NCI-H1048 (cell line): ENCODE measurements at places on chromosomes 3 and 15.

- no peak for DNase-seq
These were observed 117.0 kb downstream of the IMPG2 start for GRCh38 chr3:101203411-101203810.

DNA sequence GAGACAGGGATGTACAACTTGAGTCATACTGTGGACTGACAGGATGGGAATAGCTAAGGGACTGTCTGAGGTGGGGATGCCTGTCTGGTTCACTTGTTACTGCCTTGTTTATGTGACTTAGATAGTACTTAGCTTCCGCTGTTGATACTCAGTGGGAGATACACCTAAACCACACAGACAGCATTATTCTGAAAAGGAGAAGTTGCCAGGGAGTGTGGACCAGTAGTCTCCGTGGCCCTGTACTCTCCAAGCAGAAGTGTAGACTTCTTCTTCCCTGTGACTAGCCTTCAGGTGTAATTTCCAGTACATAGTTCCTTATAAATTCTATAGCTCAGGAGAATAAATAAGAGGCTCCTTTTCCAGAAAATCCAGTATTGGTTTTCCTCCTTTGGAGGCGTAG lies 5.1 kb downstream of the HIGD2B start:
- no peak for DNase-seq

- no peak for DNase-seq
These were observed 246.4 kb downstream of the RBMS3 start for GRCh38 chr3:29527246-29527645.

DNA sequence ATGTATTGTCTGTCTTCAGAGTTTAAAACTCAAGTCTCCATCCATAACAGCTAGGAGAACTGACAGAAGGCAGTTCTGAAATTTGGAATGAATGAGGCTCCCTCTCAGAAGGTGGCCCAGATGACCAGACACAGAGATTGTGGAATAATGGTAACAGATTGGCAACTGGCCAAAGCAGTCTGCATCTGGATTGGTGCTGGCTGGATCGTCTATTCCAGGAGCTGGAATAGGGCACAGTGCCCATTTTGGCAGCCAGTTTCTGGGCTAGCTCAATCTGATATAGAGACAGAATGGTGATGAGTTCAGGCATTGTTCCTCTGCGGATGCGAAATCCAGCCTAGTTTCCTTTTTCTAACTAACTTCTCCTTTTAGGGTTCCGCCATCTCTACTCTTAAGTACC lies 851.7 kb downstream of the PDCD6IP start:
- DNase-seq: no peak

GRCh38 chr3:99768126-99768525 lies 49.5 kb upstream of the CMSS1 start:
- DNase-seq: no peak
